Thyroid gland (tissue), 4 donors: ENCODE measurements at places on chromosomes 5 and 9. TPM values are rescaled to one million over a fixed set of nuclear protein-coding genes. Genes with fewer than 3 reads are reported as not detected.

PCDHB11 gene
- total RNA-seq: 2.0 TPM

CDO1 gene
- 40.4 TPM for total RNA-seq

GRCh38 chr9:95724253-95724991, 151.1 kb upstream of the ERCC6L2 start:
- no peaks in the 10 kb centered on the region for H3K36me3 ChIP-seq
- H3K4me3 ChIP-seq: no peak overlapping the region
- H3K27ac ChIP-seq: no peak overlapping the region
- no peaks in the 10 kb centered on the region for H3K4me1 ChIP-seq
- DNase-seq: no peak
- no peaks in the 10 kb centered on the region for H3K27me3 ChIP-seq

DNA sequence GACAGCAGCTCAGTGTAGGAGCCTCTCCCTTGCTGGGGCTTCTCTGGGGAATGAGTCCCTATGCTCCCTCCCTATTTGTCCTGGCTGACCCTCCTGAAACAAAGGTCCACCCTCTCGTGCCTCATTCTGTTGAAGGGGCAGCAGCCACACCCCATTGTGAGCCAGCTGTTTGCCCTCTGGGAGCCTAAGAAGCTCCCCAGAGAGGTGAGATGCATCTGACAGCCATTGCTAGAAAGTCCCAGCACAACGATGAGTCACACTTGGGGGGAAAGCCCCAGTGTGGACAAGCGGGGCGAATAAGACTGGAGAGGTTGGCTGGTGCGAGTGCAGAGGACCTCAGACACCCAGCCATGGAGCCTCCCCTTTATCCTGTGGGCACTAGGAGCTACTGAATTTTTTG, 101.4 kb downstream of the PPARGC1B start:
- H3K27ac ChIP-seq: no peak overlapping the region
- no peaks in the 10 kb centered on the region for H3K36me3 ChIP-seq
- no peak for DNase-seq
- H3K4me3 ChIP-seq: no peak overlapping the region
- H3K27me3 ChIP-seq: no peaks in the 10 kb centered on the region
- H3K4me1 ChIP-seq: no peaks in the 10 kb centered on the region

DNA sequence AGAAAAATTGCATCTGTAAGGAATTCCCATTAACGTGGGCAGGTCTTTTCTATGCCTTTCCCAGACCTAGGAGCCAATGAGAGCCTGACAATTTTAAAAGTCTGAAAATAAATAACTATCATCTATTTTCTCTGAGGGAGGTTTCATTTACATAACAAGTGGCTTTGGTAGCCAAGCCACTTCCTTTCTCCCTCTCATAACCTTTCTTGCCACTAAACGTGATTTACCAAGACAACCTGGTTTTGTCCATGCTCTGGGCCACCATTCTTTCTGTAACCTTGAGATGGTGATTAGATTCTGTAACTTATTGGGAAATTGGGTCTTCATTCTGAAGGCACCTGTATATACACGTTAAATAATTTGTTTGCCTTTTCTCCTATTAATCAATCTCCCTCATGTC, 1046.9 kb downstream of the CDH12 start:
- H3K36me3 ChIP-seq: no peaks in the 10 kb centered on the region
- no peak overlapping the region for H3K4me3 ChIP-seq
- H3K27ac ChIP-seq: no peak overlapping the region
- H3K27me3 ChIP-seq: no peaks in the 10 kb centered on the region

DOCK8 gene
- total RNA-seq: 13.9 TPM

GRCh38 chr5:131627207-131627865, 7.7 kb downstream of the RAPGEF6 start:
- H3K4me1 ChIP-seq: no peaks in the 10 kb centered on the region
- H3K27me3 ChIP-seq: no peaks in the 10 kb centered on the region
- no peaks in the 10 kb centered on the region for H3K36me3 ChIP-seq
- H3K4me3 ChIP-seq: no peak overlapping the region
- H3K27ac ChIP-seq: no peak overlapping the region
